ENCODE measurements at places on chromosomes 2 and 18. TPM values are rescaled to one million over a fixed set of nuclear protein-coding genes. Genes with fewer than 3 reads are reported as not detected.

DNA sequence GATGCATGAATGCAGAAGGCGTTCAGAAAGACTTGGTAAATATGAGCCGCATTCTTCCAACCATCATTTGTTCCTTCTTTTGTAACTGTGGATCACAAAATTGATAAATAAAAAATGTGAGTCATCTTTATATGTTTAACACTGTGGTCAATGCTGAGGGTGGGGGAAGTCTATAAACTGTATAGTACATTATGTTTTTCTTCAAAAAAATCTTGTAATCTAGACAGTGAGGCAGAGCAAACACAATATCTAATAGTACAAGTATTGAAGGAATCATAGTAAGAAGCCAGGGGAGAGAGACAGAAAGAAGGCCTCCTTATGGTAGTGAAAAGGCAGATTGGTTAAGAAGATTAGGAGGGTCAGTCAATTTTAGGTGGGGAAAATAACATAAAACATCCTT, 30.7 kb upstream of the CALCRL start:
- no peak for DNase-seq

- no peak for DNase-seq
These were observed 46.3 kb upstream of the VIT start for GRCh38 chr2:36650031-36650829.

DNA sequence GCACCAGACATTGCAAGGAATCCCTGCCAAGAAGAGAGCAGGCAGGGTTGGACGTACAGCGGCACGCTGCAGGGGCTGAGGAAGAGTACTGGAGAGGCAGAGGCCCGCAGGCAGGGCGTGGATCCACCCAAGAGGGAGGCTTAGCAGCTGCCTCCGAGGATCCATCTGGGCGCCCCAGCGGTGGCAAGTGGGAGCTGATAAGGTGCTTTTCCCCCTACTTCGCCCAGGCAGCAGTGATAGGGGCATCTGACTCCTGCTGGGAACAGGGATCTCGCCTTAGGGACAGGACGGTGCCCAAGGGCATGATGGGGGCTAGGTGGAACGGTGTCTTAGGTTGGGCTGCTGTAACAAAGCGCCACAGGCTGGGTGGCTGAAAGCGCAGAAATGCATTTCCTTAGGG, 67.4 kb upstream of the HS6ST1 start:
- DNase-seq, result no peak

GRCh38 chr2:63023444-63023843, 27.2 kb upstream of the OTX1 start:
- no peak for DNase-seq

GRCh38 chr2:51014759-51015158, 17.2 kb downstream of the NRXN1 start:
- DNase-seq, result no peak

DNA sequence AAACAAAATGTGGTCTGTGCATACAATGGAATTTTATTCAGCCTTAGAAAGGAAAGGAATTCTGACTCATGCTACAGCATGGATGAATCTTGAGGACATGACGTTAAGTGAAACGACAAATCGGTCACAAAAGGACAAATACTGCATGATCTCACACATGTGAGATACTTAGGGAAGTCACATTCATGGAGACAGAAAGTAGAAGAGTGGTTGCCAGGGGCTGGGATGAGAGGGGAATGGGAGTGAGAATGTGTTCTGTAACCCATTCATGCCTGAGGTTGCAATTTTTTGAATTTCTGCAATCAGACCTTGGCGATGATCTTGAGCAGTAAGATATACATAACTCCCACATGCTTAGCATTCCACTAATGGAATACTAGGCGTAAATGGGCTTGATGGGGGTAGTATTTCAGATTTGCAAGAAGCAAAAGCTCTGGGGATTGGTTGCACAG, 22.0 kb downstream of the FHL2 start:
- no peak for DNase-seq

- DNase-seq, result no peak
These were observed 50.1 kb downstream of the SLC14A1 start for GRCh38 chr18:45774065-45774521.

The PSME4 gene
- 40.5 TPM for total RNA-seq

DNA sequence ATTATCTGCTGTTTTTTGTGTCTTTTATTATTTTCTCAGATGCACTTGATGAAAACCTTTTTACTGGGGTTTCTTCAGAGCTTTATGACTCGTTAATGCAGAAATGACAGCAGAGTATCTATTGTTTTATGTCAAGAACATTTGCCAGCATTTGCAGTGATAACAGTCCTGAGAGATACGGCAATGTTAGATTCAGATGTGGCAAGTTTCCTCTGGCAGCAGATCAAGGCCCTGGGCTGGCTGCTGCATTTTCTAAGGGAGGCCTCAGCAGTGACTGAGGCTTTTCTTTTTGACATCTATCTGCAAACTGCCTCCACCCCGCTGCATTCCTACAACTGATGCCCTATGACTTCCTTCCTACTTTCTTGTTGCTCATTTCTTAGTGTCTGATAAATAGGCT, 40.2 kb downstream of the EFEMP1 start:
- DNase-seq, result no peak

DNA sequence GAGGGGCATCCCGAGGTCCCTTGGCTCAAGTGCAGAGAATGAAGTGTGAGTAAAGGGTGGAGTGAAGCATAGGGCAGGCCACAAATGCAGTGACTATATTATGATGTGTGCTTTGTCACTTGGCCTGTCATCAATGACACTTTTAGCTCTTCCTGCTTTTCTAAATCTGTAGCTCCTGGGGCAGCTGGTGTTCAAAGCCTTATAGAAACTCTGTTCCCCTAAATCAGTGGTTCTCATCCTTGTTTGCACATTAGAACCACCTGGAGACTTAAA, 135.6 kb upstream of the LGALSL start:
- no peak for DNase-seq

GRCh38 chr2:132279930-132280615, 118.3 kb upstream of the ANKRD30BL start:
- no peak for DNase-seq

The CCDC102B gene
- total RNA-seq, result 6.1 TPM

- no peak for DNase-seq
These were observed 168.5 kb downstream of the DPP4 start for GRCh38 chr2:161905389-161906046.

- no peak for DNase-seq
These were observed 95.1 kb downstream of the BAZ2B start for GRCh38 chr2:159521272-159521671.

GRCh38 chr2:134677856-134678756, 40.7 kb downstream of the TMEM163 start:
- no peak for DNase-seq

The TUBA4B gene
- total RNA-seq, result not detected

The GDF7 gene
- 0.12 TPM for total RNA-seq

The CDK15 gene
- not detected for total RNA-seq

DNA sequence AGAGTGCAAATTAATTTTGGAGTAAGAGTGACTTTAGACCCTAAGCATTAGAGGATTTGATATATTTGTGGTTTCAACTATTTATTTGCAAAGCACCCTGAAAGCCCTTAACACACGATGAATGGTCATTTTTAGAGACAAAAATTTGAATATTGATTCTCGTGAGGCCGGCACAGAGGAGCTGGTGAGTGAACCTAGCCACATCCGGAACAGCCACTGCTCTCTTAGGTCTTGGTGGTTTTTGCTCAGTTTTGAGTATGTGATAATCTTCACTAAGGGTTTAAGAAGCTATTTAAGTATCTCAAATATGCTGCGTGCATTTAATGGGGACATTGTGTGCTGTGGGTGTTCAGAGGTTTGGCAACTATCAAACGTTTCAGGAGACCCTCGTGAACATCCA, 204.8 kb downstream of the TSN start:
- no peak for DNase-seq

GRCh38 chr2:10978090-10978670, 66.4 kb downstream of the KCNF1 start:
- no peak for DNase-seq

The GKN1 gene
- not detected for total RNA-seq
